ENCODE measurements at places on chromosomes 7 and 10.

DNA sequence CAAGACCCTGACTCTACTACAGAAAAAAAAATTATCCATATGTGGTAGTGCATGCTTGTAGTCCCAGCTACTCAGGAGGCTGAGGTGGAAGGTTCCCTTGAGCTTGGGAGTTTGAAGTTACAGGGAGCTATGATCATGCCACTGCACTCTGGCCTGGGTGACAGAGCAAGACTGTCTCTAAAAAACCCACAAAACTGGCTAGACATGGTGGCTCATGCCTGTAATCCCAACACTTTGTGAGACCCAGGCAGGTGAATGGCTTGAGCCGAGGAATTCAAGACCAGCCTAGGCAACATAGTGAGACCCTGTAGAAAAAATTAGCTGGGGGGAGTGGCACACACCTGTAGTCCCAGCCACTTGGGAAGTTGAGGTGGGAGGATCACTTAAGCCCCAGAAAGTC is 32.9 kb upstream of the CHST3 start:
- no peak for DNase-seq

DNA sequence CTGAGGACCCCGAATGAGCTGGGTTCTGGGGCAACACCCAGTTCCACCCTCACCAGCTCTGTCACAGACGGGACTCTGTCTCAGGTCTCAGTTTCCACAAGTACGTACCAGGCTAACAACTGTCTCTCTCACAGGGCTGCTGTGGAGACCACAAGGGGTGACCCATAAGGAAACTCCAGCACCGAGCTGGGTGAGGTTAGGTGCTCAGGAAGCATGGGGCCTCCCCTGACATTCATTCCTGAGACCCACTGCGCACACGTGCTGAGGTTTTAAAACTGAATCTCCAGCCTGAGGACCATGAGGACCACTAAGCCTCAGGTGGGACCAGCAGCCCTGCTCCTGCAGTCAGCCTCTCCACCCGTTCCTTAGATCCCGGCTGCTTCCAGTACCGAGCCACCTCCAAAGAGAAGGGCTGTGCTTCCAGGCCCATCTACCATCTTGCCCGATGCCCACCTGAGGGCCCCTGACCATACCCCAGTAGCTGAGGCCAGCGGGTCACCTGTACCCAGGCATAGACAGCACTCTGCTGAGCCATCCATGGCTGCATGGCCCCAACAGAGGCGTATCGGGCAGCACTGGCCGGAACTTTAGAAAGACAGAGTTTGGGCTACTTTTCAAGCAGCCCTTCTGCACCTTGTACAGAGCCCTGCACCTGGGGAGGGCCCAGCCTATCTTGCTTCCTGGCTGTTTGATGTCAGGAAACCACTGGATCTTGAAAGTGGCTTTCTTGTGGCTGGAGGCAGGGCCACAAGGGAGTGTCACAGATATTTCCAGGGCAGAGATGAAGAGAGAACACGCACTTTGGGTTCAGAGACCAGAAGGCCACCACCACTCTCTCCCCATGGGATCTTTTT is 18.7 kb downstream of the HSPA12A start:
- DNase-seq, result no peak

DNA sequence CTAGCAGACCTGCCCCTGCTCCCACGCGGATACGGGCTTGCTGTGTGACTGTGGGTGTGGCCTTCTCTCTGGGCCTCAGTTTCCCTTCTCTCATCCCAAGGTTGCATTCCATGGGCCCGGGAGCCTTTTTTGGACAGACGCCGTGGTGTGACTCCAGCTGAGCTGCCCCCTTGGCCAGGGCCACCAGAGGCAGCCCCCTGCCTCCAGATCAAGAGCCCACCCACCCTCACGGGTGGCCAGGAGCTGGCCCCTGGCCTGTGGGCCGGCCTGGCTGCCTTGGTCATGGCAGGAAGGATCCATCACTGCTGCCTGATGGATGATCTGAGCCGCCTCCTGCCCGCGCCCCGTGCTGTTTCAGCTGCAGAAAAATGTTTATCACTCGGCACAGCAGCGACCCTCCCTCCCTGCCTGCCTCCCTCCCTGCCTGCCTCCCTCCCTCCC is 27.8 kb upstream of the ELFN1 start:
- DNase-seq, result no peak

- DNase-seq, result no peak
Observed at GRCh38 chr7:103382032-103382402, 34.6 kb downstream of the PSMC2 start.

DNA sequence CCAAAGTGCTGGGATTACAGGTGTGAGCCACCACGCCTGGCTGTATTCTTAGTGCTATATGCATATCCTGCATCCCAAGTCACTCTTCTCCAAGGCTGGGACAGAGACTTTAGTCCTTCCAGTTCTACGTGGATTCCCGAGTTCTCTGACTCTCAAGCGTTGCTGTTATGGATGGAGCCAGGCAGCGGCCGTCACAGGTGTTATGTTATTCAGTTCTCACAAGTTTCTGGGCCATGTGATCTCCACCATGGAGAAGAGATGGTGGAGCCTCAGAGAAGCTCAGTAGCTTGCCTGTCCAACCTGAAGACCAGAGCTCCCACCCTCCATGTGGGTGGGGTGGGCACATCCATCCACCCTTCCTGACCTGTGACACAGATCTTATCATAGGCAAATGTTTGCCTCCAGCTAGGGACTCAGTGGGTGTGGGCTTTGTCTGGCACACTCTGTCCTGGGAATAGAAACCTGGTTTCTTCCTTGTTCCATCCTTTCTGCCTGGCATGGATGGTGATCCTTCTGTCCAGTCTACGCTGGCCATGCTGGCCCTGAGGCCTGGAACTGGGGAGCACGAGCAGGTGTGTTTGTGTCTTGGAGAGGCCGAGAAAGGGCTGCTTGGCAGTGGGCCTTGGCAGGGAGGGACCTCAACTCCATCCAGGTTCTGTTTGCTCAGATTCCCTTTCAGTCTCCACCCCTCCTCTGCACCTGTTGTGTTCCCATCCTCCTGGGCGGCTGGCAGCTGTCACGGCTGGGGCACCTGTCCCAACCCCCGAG is 55.3 kb downstream of the NEURL1 start:
- DNase-seq, result no peak

DNA sequence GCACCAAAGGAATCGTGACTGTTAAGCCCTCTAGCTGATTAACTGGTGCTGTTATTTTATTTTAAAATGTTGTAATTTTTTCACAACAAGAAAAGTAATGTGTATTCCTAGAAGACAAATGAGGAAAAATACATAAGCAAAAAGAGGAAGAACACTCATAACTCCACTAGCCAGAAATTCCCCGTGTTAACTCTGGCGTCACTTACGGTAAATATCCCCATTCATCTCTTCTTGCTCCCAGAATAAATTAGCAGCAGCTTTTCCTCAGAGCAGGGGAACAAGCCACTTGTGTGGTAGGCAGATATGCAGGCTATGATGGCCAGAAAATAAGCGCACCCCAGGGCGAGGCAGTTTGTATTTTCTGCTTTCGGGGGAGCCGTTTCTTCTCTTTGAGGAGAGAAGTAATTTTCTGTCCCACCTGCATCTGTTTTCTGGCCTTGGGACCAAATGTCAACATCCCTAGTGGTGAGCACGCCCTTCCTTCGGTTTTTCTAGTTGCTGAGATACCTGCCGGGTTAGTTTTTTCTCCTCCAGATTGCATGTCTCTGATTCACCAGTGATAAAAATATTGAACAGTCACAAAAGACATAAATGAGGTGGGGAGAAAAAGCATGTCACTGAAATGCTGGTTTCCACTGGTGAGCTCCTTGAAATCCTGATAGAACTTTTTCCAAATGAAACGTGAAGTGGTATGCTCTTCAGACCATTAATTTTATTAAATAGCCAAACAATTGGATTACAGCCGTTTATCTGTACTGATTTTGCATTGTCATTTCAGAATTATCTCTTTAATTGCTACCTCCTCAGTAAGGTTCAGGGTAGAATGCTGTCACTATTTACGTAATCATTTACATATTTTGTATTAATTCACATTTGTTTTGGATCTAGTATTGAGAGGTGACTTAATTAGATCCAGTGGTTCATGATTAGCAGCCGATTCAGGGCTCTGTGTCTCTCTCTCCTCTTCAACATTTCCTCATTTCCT is 268.1 kb downstream of the CAMK1D start:
- no peak for DNase-seq

DNA sequence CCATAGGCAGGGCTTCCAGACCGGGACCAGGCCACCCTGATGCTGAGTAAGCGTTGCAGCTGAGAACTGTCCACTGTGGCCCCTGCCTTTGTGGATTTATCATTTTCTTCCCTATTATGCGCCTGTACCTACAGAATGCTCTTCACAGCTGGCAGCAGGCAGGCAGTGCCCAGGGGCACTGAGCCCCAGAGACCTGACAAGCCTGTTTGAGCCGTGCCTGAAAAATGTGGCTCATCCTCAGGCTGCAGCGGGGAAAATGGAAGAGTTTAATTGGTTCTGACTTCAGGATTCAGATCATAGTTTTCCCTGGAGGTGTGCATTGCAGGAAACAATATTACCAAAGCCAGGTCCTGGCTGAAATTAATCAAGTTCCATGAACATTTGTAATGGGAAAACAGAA is 200.2 kb downstream of the ZNF438 start:
- DNase-seq, result no peak

- no peak for DNase-seq
Observed at GRCh38 chr10:85319826-85320225, 991.4 kb downstream of the CCSER2 start.

DNA sequence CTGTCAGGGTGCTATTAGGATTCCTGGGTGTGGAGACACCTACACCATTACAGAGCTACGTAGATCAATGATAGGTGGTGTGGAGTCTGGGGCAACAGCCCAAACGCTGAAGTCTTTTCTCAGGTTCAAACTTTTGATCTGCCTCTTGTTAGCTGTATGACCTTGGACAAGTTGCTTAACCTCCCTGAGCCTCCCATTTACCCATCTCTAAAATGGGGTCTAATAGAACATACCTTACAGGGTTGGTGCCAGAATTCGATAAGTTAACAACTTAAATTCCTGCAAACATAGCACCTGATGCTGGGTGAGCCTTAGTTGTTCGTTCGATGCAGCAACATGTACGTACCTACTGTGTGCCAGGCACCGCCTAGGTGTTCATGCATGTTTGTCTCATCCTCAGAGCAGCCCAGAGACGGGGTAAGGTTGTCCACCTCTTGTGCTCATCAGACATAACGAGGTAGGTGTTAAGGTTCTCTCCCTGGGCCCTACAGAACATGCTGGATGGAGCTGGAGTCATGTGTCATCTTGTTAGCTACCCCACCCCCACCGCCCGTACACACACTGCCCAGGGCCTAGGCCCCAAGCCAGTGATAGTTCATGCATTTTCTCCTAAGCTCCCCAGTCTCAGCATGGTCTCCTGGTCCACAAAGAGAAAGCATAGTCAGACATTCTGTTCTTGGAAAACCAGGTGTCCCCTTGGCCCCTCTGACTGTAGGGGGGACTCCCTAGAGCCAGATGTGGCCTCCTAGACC is 41.0 kb upstream of the SLC29A3 start:
- no peak for DNase-seq

DNA sequence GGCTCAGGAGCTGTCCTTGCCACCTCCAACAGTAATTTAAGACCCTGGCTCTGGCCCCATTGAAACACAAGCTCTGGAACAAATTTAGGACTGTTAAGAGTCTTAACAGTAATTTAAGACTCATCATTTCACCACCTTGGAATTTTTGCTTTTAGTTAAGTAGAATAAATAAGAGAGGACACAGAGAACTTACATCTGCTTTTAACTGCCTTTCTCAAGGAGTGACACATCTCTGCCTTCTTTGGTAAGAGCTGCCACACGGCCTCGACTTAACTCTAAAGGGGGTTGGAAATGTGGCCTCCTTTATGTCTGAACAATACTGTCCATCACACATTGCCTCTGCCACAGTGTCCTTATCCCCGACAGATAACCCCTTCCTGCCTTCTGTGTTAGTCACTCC is 77.9 kb downstream of the HERPUD2 start:
- DNase-seq, result peak; percentile 6

GRCh38 chr7:151512353-151512752 is 7.3 kb downstream of the RHEB start:
- DNase-seq, result no peak

- DNase-seq, result peak; percentile 95
Observed at GRCh38 chr7:2248984-2249694, 7.1 kb downstream of the NUDT1 start.

DNA sequence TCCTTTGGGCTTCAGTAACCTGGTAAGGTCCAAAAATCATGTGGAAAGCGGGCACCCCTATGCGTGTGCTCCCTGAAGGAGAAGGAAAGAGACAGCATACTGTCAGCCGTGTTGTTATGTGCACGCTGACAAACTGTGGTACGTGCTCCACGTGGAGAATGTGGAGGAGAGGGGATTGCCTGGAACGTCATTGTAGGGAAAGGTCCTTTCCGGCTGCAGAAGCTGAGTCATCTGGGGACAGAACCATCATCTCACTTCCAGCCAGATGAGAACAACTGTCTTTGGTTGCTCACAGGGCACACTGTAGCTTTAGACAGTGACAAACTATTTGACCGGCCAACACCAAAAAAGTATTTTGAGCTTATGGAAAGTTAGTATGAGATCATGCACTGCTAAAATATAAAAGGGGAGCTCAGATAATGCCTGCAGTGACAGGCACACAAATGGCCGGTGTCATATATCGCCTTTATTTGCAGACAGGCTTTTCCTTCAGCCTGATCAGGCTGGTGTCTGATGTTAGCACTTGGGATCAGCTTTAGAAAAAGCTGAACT is 38.8 kb upstream of the GRB10 start:
- DNase-seq, result no peak

GRCh38 chr10:51685768-51686167 is 13.6 kb downstream of the CSTF2T start:
- no peak for DNase-seq

- DNase-seq, result no peak
Observed at GRCh38 chr10:8487346-8487745, 432.9 kb downstream of the GATA3 start.

- DNase-seq, result no peak
Observed at GRCh38 chr10:126673565-126673964, 3.1 kb upstream of the C10orf90 start.

DNA sequence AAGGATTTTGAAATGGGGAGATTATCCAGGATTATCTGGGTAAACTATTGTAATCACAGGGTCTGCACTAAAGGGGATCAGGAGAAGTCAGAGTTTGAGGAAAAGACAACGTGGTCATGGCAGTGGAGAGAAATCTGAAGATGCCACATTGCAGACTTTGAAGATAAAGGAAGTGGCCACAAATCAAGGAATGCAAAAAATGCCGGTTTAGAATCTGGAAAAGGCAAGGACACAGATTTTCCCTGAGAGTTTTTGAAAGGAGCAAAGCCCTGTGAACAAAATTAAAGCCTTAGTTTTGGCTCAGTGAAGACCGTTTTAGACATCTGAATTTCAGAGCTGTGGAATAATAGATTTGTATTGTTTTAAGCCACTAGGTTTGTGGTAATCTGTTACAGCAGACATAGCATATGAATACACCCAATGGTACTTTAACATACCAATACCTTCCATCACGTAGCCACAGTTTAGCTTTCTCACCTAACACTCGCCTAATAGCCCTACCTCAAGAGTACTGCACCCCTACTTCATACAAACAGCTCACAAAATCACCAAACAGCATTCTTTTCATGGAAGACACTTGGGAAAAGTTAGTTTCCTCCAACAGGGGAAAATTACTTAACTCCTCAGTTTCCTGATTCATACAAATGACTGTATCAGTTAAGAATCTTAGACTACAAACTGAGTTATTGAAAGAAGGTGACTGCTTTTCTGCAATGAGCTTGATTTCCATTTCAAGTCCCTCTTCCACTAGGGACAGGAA is 446.5 kb downstream of the INHBA start:
- DNase-seq, result peak; percentile 61

- no peak for DNase-seq
Observed at GRCh38 chr10:71269301-71270288, 49.5 kb upstream of the SLC29A3 start.

All from HCEC 1CT (cell line).